ENCODE measurements at places on chromosomes 13 and 19.

DNA sequence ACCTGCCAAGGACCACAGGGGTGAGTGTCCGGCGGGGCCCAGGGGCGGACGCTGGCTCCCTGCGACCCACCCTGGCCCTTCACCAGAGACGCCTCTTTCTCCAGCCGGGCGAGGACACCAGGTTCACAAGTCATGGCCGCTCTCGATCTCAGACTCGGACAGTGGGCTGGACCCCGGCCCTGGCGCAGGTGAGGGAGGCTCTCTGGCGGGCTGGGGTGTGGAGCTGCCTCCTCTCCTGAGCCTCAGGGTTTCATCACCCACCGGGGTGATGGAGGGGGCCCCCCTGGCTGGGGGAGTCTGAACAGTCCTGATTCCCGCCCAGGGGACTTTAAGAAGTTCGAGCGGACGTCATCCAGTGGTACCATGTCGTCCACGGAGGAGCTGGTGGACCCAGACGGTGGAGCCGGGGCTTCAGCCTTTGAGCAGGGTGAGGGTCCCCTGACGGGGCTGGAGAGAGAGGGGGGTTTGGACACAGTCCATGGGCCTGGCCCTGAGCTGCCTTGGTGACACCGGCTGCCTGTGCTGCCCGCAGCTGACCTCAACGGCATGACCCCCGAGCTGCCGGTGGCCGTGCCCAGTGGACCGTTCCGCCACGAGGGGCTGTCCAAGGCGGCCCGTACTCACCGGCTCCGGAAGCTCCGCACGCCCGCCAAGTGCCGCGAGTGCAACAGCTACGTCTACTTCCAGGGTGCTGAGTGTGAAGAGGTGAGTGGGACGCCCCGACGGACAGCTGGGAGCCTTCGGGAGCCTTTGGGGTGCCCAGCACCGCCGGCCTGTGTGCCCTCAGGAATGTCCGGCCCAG lies 13.6 kb downstream of the ARHGAP45 start:
- DNase-seq: no peak

DNA sequence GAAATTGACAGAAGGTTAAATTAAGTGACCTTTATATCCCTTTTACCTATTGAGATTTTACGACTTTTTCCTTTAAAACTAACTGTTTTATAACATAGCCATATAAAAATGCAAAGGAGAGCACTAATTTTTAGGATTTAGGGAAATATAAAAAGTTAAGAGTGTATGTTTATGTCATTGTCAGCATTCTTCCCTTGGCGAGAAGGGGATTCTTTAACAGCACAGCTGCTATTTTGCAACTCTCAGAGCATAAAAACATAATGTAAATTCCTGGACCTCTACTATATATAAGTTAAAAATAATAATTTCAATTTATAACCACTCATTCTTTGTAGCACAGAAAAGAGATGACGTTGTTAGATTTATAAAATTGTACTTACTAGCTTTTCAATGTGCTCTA lies 363.2 kb downstream of the DACH1 start:
- DNase-seq: no peak

- no peak for DNase-seq
Observed at GRCh38 chr13:76804801-76805200, 81.4 kb downstream of the KCTD12 start.

GRCh38 chr19:41967054-41967783 lies 8.1 kb upstream of the RABAC1 start:
- DNase-seq: no peak

DNA sequence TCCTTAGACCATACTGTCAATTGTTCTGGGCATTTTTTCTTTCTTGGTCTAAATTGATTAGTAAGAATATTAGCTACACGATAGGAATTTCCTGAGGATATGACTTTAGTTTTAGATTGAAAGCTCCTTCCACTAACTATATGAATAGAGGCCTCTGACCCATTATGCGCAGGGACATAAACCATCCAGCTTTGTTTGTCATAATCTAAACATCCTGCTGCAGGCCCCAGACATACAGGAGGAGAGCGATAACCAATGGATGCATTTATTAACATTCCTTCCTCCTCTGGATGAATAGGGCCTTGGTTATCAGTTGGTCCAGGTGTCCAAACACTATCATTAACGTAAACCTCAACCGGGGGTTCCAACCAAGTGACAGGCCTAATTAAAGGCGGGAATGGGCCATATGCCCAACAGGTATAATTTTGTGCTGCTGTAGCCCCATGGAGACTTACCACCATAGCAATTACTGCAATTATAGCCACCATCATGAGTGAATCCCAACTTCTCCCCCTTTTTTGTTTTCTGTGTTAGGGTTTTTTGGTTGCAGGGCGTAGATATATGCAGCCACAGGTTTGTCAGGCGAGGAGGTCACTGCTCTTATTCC lies 32.6 kb downstream of the CLEC4M start:
- peak; percentile 43 for DNase-seq

DNA sequence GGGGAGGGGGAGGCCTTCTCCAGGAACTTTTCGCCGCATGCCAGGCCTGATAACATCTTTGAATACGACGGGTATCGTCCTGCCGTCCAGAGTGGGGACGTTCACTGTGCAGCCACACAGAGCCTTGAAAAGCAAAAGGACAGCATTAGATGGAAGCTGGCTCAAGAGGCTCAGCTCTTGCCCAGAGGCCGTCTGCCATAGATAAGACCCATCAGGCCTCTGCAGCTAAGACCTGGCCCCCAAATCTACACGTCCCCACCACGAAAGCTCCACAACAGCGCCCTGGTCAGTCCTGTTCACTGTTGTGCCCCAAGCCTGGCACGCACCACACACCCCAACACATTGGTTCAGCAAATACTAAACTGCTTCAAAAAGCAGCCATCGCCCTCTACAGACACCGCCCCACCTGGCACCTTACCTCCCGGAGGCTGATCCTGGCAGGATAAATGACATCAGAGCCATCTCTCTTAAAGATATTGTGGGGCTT lies 2.1 kb downstream of the DNAJB1 start:
- no peak for DNase-seq

GRCh38 chr13:94966422-94966955 lies 254.1 kb upstream of the SOX21 start:
- DNase-seq: peak; percentile 79

- DNase-seq: no peak
Observed at GRCh38 chr19:44712864-44713515, 14.0 kb downstream of the CEACAM16 start.

GRCh38 chr19:2618611-2619010 lies 83.9 kb downstream of the GNG7 start:
- DNase-seq: no peak

DNA sequence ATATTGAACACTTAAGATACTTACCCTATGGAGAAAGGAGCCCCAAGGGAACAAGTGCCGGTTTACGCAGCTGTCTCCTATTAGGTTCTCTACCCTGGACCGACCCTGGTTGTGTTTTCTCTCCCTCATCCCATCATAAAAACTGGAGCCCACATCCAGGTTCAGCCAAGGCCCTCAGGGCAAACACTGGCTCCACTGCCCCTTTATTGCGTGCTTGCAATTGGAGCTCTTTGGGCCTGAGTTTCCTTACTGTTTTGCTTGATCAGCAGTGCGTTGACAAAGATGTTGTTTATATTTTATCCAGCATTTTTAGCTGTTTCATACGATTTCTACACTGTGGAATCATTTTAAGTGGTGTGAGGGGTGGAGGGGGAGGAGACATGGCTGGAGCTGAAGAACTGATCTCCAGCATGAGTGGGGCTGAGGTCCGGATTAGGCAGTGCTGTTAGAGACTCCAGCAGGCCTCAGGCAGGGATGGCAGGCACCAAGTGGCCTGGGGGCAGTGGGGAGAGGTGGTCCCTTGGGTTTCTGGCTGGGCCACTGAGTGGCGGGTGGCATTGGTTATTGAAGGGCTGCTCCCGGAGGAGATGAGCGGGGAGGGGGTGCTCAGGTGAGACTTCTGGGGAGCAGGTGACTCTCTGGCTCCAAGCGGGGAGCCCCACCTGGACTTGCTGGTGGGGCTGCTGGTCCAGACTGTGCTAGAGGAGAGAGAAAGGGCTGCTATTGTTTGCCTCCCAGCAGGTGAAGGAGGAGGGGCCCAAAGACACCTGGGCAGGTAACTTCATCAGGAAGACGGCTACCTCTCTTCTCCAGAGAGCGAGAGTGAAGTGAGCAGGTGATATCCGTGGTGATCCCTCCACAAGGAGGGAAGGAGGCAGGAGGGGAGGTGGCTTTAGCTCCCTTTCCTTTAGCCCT lies 62.4 kb upstream of the RNF113B start:
- DNase-seq: no peak

DNA sequence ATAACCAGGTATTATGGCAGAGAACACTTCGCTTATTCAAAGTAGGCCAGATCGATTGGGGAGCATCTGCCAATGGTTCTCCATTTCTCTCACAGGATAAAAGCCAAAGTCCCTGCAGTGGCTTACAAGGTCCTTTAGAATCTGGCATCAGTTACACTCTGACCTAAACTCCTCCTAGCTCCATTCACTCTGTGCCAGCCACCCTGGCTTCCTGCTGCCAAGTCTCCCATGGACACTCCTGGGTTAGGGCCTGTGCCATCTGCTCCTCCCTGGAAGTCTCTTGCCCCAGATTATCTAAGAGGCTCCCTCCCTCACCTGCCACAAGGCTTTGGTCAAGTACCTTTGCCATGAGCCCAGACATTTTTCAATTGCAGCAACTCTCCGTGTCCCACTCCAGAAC lies 649.2 kb downstream of the DACH1 start:
- no peak for DNase-seq

DNA sequence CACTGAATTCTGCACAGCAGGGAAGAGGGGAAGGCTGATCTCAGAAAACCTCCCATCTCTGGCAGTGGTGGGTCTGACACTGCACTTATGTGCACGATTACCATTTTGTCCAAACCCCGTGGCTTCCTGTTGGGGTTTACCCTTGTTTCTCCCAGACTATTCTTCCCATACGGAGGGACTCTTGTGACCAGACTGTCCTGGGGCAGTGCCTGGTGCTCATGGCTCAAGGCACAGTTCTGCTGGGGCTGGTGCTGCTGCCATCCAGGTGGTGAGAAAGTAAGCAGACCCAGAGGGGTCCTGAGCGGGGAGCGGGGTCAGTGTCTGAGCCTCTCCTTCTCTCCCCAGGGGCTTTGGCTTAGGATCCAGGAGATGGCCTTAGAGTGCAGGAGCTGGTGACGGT lies 5.1 kb upstream of the SIGLEC9 start:
- no peak for DNase-seq

DNA sequence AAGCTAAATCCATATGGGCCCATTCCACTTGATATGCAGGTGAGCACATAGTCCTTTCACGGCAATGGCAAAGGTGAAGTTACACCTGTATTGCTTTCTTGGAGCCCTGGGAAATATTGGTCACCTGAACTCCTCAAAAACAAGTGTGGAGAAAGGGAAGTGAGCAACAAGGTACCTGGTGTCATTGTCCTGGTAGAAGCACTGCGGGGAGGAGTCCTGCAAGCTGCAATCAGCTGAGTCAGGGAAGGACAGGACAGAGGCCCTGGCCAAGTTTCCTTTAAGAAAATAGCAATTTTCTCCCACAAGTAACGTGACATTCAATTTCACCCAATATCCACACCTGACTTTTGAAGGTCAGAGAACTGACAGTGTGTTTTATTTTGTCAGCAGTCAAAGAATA lies 389.1 kb downstream of the IRS2 start:
- no peak for DNase-seq

DNA sequence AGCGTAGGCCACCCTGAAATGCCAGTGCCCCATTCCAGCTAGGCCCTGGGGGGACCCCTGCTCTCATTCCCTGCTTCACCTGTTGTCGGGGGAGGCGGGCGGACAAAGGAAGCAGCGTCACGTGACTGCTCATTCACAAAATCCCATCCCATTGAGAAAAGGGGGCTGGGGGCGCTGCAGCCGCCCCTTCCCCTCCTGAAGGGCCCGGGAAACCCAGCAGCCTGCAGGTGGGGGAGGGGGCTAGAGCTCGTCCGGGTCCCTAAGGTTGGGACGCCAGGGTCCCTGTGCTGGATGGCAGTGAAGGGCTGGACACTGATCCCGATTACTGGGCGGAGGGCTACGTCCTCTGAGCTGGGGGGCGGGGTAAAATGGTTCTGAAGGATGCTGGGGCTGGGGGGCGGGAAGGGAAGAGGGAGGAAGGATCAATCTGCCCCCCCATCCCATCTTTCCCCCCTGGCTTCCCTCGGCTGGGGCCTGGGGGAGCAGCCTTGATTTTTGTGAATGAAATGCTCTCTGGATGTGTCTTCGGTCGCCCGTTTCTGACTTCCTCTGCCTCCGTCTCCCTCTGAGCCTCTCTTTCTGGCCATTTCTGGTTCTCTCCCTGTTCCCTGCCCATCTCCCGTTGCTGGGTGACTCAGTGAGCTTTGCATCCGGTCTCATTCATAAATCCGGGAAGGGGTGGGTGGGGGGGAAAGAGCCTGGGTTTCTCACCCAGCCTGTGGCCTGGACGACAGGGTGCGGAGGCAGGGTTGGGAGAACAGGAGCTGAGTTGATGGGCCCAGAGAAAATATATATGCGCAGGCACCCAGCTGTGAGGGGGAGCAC lies 816 bp downstream of the SPRED3 start:
- no peak for DNase-seq

DNA sequence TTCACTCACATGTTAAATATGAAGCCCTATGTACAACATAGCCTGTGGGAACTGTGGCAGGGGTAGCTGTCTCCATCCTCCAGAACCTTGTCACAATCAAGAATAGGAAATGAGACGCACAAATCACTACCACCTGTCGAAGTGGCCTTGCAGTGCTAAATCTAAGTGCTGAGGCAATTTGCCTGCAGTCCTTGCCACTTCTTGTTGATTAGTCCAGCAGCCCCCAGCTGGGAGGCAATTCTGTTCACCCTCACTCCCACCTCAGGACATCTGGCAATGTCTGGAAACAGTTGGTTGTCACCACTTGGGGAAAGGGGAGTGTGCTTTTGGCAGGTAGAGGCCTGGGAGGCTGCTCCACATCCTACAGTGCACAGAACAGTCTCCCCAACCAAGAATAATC lies 10.7 kb downstream of the RFX2 start:
- DNase-seq: no peak

DNA sequence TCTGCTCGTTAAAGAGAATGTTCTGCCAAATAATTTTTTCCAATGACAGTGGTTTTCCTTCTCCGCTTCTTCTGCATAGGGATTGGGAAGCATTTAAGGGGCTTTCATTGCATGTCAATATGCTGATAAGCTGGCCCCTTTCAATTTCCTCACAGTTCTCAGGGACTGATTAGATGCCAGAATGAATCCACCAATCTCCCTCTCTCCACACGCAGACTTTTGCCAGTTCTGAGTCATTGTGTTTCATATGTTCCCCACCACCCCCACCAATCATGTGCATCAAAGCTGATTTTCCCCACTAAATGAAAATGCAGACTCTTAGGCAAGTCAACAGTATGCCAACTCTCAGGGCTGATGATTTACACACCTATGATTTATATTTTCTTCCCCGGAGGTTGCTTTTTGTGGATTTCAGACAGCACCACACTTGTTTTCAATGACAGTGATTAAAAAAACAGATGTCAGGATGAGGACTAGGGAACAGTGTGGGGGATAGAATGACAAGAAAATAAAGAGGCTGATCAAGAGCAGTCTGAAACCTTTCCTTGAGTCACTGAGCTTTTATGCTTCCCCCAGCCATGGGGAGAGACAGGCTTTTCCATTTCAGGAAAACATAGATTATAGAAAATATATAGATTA lies 47.9 kb upstream of the C13orf42 start:
- no peak for DNase-seq

- no peak for DNase-seq
Observed at GRCh38 chr19:18221815-18222725, 4.2 kb downstream of the PDE4C start.

- DNase-seq: no peak
Observed at GRCh38 chr13:59337070-59337469, 826.7 kb downstream of the DIAPH3 start.

GRCh38 chr19:1396019-1396767 lies 5.1 kb downstream of the GAMT start:
- DNase-seq: no peak

GRCh38 chr19:49781394-49781793 lies 14.6 kb downstream of the AP2A1 start:
- no peak for DNase-seq
